ENCODE measurements at places on chromosomes 3 and 15.

DNA sequence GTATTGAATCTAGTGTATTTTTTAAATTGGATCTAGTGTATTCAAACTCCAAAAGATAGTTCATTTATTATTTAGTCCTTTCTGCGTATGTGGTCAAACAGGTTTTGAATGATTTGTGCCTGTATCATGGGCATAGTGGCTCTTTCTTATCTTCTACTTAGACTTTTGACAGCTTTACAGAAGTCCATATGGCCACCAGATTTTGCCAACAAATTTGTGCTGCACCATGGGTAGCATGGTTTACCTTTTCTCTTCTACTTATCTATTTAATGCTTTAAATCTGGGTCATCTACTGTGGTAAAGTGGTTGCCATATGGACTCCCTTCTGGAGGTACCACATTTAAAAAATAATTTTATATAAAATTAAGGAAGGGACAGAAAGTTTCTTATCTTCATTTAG, 66.9 kb upstream of the CADM2 start:
- no peak for DNase-seq

GRCh38 chr3:87225659-87226058, 1.4 kb upstream of the CHMP2B start:
- no peak for DNase-seq

- no peak for DNase-seq
Measured at GRCh38 chr3:13837751-13838150, 42.1 kb downstream of the WNT7A start.

DNA sequence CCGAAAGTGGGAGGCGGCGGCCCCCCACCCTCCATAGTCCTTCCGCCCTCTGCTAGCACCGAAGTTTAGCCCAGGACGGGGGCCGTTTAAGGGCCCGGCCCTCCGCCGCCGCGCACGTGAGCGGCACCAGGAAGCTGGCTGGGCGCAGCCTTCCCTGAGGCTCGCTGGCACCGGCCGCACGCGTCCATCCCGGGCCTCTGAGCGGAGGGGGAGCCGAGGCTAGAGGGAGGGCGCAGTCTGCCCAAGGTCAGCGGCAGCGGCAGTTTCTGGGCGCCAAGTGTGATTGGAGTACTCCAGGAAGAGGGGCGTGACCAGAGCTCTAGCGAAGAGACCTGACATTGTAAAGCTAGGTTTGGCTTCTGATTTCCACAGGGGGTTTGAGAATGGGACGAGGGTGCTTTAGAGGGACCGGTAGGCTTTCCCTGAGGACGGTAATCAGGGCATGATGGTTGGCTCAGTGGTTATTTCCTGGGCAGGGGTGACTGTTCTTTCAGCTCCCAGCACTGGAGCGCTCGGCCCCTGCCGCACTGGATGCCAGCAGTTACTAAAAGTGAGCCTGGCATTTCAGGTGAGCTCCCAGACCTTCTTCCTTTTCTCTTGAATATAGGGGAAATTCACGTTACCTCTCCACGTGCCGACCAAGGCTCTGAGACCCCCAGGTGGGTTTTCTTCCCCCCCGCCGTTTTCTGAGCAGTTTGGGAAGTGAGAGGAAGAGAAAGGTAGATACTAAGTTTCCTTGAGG, 853 bp downstream of the TEX264 start:
- peak; percentile 44 for DNase-seq

- no peak for DNase-seq
Measured at GRCh38 chr3:144879701-144880100, 908.1 kb downstream of the DIPK2A start.

DNA sequence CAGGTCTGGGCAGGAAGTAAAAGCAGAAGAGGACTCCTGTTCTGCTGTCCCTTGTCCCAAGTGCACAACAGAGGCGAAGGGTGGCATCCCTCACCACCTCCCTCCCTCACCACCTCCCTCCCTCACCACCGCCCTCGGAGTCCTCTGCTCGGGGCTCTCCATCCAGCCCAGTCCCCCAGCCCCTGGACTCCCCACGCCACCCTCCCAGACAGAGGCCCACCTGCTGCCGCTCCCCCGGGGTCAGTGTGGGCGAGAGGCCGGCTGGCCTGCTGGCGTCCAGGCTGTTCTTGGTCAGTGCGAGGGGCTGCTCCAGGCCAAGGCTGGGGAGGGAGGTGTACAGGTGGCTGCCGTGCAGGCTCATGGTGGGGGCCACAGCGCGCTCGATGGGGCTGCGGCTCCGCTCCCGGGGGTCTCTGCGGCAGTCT, 79.1 kb downstream of the VGLL4 start:
- no peak for DNase-seq

DNA sequence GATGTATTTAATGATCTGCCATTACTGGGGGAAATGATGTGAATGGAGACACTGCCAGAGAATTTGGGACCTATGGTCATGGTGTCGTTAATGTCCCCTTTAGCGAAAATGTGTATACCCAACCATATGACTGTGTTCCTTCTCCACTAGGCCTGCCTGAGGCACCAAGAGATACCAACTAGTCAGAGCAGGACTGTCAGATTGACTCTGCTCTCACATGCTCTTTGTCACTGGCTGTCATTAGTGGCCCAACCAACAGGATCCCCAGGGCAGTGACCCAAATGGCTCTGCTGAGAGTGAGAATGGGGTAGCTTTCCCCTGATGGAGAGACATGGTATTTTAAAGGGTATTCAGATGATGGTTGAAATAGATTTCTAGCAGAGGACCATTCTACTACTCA, 2.8 kb downstream of the TAGLN3 start:
- no peak for DNase-seq

- peak; percentile 18 for DNase-seq
Measured at GRCh38 chr15:70099967-70100473, 2.3 kb upstream of the TLE3 start.

DNA sequence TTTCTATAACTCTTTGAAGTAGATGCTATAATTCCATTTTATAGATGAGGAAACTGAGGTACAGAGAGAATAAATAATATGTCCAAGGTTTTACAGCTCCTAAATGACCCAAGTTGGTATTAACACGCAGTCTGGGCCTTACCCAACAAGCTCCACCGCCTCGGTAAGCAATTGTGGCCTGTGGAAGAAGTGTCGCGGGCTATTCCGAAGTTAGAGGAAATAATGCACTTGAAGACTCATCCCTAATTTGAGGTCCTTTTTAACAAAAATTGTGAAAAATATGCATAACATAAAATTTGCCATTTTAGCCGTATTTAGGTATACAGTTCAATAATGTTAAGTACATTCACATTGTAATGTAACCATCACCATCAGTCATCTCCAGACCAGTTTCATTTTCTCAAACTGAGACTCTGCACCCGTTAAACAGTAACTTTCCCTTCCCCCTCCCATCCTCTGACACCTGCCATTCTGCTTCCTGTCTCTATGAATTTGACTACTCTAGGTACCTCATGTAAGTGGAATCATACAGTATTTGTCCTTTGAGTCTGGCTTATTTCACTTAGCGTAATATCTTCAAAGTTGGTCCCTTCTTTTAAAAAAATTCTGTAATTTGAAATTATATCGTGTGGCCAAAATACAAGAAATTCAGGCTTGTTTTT, 18.2 kb downstream of the IDH3A start:
- peak; percentile 39 for DNase-seq

- no peak for DNase-seq
Measured at GRCh38 chr3:72786668-72787067, 61.6 kb downstream of the SHQ1 start.

- no peak for DNase-seq
Measured at GRCh38 chr3:138296639-138297038, 33.0 kb downstream of the NME9 start.

DNA sequence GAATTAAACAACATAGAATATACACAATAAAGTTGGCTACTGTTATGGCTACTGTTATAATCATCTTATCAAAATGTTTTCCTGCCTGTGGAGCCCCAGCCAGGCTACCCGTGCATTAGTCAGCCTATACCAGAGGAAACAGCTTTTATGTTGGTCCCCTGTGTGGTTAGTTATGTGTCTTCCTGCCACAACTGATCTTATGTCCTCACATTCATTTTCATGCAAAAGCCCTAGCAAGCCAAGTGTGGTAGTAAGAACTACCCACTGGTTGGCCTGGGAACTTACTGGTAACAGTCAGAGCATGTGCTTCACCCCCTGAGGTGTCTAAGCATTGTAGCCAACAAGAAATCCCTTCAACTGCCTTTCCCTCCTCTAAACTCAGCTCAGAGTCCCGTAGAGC, 21.8 kb downstream of the MGLL start:
- DNase-seq = peak; percentile 20

- peak; percentile 24 for DNase-seq
Measured at GRCh38 chr3:69368129-69368741, 17.7 kb downstream of the FRMD4B start.

GRCh38 chr3:194830401-194830800, 144.7 kb downstream of the FAM43A start:
- DNase-seq = no peak

- no peak for DNase-seq
Measured at GRCh38 chr15:43932907-43933306, 106.1 kb downstream of the WDR76 start.

- DNase-seq = no peak
Measured at GRCh38 chr15:45331972-45332371, 46.4 kb downstream of the GATM start.

DNA sequence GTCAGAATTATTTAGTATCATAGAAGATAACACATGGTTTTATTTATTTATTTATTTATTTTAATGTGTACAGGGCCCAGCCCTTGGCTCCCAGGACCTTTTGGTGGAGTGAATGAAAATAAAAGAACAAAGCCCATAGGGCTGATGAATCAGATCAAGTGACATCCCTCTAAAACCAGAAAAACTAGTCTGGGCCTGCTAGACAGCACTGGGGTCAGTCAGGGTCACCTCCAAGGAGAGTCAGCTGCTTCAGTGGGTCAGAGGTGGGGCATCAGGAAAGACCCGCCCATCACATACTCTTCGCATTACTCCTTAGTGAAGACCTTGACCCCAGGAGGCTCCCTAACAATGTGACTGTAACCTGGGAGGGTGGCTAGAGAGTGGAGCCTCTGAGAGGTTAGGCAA, 12.8 kb downstream of the PPCDC start:
- DNase-seq = no peak

DNA sequence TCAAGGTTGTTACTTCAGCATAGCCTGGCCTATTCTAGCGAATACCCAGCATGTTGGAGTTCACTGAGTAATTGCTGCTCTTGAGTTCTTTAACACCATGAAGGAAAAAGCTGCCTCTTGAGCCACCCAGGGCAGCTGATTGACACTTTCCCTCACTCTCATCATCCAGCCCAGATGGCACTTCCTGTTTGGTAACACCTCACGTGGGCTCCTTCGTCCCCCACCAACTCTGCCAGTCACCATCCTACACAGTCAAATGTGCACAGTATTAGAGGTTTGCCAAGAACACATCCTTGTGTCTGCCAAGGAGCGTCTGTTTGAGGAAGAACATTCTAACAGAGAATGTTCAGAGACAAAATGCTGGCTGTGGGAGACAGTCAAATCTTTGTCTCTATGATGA, 266.3 kb downstream of the RPLP1 start:
- DNase-seq = peak; percentile 21

- no peak for DNase-seq
Measured at GRCh38 chr3:120497818-120498217, 47.0 kb upstream of the FSTL1 start.

DNA sequence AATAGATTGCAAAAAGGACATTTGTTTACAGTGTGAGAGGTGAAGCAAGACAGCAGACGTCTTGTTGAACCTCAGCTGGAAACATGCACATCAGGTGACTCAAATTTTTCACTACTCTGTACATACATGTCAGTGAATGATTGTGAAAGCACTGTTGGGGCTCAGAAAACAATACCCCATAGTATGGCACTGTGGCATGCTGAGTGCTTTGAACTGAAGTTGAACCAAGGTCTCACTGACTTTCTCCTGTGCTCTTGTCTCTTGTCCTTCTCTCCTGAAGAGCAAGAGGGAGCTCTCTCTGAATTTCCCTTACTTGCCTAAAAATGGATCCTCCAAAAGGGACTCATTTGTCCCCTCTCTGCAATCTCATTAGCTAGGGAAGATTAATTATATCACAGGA, 24.5 kb upstream of the NEDD4 start:
- DNase-seq = no peak

GRCh38 chr3:4061195-4061594, 242.0 kb upstream of the SETMAR start:
- no peak for DNase-seq

GRCh38 chr15:35481992-35482391, 64.0 kb downstream of the DPH6 start:
- DNase-seq = no peak

- no peak for DNase-seq
Measured at GRCh38 chr15:88127432-88127790, 129.1 kb downstream of the NTRK3 start.

DNA sequence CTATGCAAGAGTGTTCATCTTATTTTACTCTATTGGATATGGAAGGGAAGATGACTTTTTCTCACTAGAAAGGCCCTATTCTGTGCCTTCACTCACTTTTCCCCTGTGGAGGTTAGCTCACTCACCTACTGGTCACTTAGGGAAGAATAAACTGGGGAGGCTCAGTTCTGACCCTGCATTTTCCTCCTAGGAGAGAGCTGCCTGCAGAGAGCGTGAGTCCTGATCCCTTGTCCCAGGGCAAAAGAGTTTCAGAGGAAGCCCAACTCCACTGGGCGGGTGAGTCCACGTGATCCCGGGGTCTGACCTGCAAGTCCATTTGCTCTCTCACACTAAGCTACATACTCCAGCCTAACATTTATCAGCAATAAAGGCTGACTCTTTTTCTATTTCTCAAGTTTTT, 8.4 kb downstream of the MORC1 start:
- DNase-seq = no peak

- no peak for DNase-seq
Measured at GRCh38 chr3:149307435-149307783, 26.0 kb downstream of the TM4SF18 start.

GRCh38 chr3:82002491-82002890, 241.0 kb upstream of the GBE1 start:
- DNase-seq = no peak

DNA sequence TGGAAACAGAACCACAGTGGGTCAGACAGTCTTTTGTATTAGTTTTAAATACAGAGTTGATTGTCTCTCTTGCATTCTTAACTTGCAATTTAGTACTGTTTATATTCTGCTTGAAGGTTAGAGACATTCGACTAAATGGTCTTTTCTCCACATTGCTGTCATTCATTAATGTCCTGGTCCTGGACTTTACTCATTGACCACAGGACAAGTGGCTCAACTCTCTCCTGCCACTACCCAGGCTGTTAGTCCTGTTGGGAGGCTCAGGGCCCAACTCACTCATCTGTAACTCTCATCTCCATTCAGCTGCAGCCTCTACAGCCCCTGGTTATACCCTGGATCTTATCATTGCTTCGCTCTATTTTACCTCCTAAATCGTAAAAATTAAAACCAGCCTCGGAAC, 427.4 kb downstream of the LPP start:
- no peak for DNase-seq

DNA sequence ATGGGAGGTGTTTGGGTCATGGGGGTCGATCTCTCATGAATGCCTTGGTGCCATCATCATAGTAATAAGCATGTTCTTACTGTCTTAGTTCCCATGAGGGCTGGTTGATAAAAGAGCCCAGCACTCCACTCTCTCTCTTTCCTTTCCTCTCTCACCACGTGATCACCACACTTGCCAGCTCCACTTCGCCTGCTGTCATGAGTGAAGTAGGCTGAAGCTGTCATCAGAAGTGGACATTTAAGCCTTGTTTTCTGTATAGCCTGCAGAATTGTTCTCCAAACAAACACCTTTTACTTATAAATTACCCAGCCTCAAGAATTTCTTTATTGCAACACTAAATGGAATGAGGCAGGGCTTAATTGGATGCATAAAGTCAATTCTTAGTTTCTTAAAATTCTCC, 6.1 kb downstream of the OR5H1 start:
- DNase-seq = no peak

- no peak for DNase-seq
Measured at GRCh38 chr3:23916152-23916885, 471 bp downstream of the NKIRAS1 start.

GRCh38 chr15:100037901-100038300, 303.9 kb downstream of the ADAMTS17 start:
- DNase-seq = no peak
